ENCODE measurements at places on chromosomes 2 and 18.

GRCh38 chr2:95260028-95261023, 13.9 kb upstream of the PROM2 start:
- no peak for DNase-seq

GRCh38 chr2:57146951-57147350, 899.7 kb upstream of the VRK2 start:
- DNase-seq, result no peak

- no peak for DNase-seq
Observed at GRCh38 chr2:16546128-16546754, 119.4 kb downstream of the CYRIA start.

GRCh38 chr2:179251870-179252269, 12.8 kb downstream of the SESTD1 start:
- DNase-seq, result no peak

GRCh38 chr2:120776649-120777048, 41.0 kb downstream of the GLI2 start:
- DNase-seq, result no peak

DNA sequence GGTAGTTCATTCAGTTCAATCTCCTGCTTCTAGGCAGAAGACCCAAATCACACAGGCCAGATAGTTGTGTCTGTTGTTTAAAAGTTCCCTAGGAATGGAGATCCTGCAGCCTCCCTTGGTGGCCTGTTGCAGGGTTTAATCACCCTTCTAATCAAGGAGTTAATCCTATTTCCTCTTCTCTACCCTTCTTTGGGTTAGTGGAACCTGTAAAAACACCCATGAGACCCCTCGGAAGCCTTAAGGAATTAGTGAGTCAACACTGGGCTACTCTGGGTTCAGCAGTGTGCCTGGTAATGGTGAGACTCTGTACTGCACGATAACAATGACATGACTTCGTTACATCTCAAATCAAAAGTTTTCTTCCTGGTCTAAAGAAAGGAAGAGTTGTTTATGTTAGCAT, 217.6 kb upstream of the NRP2 start:
- no peak for DNase-seq

- no peak for DNase-seq
Observed at GRCh38 chr2:121052023-121052422, 233.0 kb downstream of the TFCP2L1 start.

GRCh38 chr2:201622306-201622970, 20.9 kb downstream of the TMEM237 start:
- no peak for DNase-seq

DNA sequence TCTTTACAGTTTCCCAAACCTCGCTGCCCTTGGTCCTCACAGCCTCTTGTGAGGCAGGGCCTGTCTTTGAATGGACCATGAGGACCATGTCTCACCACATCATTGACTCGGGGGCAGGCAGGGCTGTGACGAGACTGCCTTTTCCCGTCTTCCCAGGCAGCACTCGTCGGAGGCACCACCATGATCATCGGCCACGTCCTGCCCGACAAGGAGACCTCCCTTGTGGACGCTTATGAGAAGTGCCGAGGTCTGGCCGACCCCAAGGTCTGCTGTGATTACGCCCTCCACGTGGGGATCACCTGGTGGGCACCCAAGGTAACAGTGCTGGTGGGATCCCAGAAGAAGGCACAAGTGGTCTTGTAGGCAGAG, 45.7 kb upstream of the MAPRE3 start:
- DNase-seq, result no peak

DNA sequence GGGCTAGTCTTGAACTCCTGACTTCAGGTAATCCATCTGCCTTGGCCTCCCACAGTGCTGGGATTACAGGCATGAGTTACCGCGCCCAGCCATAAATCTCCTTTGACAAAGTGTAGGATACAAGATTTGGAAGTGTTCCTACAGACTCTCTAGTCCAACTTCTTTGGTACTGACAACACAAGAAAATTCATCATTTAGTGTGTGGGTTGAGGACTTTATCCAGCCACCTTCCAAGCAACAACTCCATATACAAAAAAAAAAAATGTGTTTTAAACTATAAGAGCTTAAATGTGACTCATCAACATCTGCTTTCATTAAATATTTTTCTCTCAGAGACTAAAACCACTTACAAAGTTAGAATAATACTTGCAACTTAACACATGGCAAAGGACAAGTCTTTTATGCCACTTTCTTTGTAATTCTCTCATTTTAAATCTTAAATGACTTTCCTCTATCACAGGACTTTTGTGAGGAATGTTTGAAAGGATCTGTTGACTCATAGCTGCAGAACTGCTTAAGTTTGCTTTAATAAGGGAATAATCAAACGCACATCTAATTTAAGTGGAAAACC, 46.2 kb upstream of the ITGAV start:
- DNase-seq, result no peak

DNA sequence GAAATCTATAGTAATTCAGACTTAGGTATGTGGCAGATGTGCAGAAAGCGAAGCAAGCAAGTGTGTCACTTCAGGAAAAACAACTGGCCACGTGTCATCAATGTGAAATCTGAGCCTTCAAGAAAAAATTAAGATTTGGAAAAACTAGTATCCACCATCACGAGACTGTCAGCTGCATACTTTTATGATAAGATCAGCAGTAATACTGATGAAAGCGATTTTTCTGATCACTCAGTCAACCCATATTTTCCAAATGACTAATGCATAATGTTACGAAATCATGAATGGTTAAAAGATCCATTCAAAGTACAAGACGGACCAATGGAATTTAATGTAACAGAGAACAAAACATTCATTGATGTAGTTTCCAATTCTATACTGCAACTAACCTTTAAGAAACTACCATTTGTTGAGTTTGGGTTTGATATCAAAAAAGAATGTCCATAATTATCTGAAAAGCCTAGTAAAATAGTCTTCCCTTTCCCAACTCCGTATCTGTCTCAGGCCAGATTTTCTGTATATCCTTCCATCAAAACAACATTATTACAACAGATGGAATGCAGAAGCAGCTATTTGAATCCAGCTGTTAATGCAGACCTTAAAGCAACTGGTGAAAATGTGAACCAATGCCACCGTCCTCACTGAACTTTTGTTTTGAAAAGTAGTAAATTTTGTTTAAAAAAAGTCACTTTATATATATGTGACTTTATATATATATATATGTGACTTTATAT, 17.0 kb upstream of the BCL2 start:
- DNase-seq, result no peak

GRCh38 chr2:53629001-53629400, 138.6 kb upstream of the CHAC2 start:
- DNase-seq, result no peak

DNA sequence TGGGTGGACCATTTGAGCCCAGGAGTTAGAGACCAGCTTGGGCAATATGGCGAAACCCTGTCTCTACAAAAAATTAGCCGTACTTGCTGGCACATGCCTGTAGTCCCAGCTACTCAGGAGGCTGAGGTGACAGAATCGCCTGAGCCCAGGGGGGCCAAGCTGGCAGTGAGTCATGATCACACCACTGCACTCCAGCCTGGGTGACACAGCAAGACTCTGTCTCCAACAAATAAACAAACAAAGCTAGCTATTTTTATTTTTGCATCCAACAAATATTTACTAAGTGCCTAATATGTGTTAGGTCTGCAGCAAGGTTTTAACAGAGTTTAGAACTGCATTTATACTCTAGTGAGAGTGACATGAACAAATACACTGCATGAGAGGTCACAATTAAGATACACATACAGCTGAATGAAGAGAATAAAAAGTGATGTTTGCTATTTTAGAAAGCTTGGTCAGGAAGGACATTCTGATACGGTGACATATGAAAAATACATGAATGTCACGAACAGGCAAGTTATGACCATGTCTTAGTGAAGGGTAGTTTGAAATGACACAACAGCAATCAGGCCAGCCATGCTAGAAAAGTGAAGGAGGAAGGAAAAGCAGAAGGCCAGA, 83.2 kb upstream of the FRZB start:
- DNase-seq, result no peak

- no peak for DNase-seq
Observed at GRCh38 chr2:20444101-20444992, 2.5 kb upstream of the RHOB start.

- no peak for DNase-seq
Observed at GRCh38 chr18:23868136-23868785, 146.3 kb upstream of the TTC39C start.

- DNase-seq, result no peak
Observed at GRCh38 chr2:181157326-181157725, 176.9 kb downstream of the UBE2E3 start.

DNA sequence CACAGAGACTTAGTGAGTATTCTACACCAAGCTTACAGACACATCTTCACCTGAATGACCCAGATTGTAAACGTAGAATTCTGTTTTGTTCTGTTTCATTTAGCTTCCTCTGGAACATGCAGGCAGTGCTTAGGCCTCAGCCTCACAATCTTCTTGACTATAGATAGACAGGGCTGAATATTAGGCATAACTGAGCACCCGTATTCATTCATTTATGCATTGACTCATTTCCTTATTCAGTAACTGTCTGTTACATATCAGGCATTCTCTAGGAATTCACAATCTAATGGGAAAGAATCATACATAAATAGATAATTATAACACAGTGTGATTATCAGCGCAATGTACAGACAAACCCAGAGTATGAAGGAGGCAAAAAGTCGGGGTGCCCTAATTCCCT, 124.9 kb upstream of the ETAA1 start:
- no peak for DNase-seq

GRCh38 chr2:164275659-164276058, 345.6 kb downstream of the GRB14 start:
- no peak for DNase-seq

DNA sequence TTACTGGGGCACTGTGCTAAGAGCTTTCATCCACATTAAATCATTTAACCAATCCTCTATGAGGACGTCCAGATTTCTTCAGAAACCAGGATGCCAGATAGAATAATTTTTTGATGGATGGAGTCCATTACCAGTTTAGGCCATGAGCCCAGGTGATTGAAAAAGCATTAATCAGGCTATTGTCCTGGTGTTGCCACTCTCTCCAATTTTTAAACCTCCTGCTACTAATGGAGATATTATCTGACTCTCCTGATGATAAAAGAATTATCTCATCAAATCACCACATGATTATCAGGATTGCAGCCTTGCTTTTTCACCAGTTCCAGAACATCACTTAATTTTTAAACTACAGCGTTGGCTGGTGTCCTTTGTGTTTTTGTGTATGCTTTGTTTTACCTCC, 402.2 kb downstream of the CLIP4 start:
- DNase-seq, result no peak

- DNase-seq, result no peak
Observed at GRCh38 chr2:55439101-55439397, 19.4 kb upstream of the CCDC88A start.

DNA sequence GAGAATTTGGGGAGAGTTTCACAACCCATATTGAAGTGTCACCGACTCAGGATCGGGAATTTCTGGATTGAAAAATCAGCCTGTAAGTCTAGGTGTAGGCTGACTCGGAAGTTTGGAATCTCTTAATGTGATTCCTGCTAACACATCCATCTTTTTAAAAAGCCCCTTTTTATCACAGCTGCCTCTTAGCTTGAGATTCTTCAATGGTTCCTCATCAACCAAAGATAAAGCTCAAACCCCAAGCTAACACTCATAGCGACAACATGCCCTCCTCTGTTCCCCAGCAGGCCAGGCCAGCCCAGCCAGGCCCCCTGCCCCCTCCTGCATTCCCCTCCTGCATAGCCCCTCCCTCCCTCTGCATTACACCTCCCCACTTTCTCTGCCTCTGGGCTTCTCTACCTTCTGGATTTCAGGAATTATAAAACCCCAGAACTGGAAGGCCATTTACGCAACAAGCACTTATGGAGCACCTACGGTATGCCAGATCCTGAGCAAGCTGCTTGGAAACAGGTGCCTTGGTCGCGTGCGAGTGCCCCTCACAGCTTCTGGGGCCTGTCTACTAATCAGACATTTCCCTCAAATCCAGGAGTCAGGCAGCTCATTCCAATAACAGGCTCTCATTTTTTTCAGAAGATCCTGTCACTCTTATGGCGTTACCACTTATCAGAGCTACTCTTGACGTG, 63.4 kb downstream of the EMX1 start:
- no peak for DNase-seq

- no peak for DNase-seq
Observed at GRCh38 chr2:60520151-60520876, 33.1 kb downstream of the BCL11A start.

GRCh38 chr2:34570266-34570872, 971.3 kb upstream of the FAM98A start:
- no peak for DNase-seq

All from activated CD4-positive, alpha-beta T cell treated with anti-CD3 and anti-CD28 coated beads for 48 hours (primary cell).